Globus pallidus (tissue), 1 donor: ENCODE measurements at places on chromosomes 3 and 15.
A peak's percentile ranks its signal among the peaks of the same experiment; 100 is the strongest.

DNA sequence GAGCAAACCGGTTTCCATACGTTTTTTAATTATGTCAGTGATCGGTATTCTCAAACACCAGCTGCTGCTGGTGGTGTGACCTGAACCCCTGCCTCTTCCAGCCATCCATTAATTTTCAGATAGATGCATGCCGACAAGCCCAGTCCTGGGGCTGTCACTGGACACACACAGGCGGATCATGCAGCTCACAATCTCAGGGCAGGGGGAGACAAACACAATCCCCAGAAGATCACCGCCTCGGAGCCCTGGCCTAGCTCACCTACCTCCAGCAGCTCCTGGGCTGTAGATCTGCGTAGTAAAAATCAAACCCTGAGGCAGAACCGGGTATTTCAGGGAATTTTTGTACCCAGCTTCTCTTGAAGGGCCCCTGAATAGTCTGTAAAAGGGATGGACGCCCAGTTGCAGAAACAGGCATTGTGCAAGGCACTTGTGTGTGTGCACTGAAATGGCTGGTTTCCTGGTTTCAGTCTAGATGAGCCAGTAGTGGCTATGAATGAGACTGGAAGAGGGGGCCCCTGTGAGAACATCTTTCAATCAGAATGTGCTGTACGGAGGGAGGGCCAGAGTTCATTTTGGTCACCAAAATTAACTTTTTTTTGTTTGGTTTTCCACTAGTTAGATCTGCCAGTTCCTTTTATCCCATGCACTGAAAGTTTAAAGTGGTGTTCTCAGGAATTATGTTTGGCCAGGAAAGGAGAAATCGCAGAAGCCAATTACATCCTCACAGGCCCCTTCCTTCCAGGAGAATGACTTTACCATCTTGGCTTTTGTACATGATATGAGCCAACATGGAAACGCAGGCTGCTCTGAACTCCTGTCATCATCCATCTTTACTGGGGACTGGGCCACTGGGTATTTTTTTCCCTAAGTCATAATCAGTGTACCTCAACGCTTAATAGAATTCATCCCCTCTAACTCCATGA, 55.0 kb upstream of the RPL32 start:
- peak; percentile 49 for DNase-seq

DNA sequence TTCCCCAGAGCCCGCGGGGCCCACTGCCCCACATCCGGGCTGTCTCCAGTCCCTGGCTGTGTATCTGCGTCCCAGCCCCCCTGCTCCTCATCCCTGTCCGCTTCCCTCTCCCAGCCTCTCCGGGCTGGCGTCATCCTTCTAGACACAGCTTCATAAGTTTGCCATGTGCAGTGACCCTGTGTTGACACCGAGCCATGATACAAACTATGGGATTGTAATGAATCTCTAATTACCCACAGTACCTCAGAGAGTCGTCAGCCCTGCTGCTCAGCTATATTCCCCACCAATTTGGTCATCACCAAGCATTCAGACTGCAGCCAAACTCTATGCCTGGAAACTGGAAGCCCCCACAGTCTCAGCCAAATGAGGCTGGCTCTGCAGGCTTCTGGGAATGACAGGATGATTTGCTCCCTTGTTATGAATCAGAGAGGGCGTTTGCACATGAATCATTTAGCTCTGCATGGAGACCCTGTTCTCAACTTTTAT, 466.1 kb upstream of the ATP11B start:
- no peak for DNase-seq

DNA sequence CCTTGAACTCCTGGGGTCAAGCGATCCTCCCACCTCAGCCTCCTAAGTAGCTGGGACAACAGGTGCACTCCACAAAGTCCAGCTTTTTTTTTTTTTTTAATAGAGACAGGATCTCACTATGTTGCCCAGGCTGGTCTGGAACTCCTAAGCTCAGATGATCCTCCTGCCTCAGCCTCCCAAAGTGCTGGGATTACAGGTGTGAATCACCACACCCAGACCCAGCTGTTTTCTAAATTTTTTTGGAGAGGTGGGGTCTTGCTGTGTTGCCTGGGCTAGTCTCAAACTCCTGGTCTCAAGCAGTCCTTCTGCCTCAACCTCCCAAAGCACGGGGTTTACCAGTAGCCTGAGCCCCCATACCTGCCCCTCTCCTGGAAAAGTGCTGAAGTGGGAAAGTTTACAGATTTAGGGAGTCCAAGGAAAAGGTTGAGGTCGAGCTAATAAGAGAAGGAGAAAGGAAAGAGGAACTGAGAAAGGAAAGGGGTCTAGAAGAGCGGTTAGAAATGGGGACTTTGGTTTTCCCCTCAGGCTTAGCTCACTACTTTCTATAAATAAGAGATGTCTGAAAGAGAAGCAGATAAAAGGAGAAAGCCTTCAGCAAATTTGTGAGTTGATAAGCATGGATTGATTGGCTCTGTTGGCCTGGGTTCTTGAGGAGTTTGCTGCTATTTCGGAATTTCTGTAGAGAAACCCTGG, 23.6 kb downstream of the UBE2E1 start:
- no peak for DNase-seq

DNA sequence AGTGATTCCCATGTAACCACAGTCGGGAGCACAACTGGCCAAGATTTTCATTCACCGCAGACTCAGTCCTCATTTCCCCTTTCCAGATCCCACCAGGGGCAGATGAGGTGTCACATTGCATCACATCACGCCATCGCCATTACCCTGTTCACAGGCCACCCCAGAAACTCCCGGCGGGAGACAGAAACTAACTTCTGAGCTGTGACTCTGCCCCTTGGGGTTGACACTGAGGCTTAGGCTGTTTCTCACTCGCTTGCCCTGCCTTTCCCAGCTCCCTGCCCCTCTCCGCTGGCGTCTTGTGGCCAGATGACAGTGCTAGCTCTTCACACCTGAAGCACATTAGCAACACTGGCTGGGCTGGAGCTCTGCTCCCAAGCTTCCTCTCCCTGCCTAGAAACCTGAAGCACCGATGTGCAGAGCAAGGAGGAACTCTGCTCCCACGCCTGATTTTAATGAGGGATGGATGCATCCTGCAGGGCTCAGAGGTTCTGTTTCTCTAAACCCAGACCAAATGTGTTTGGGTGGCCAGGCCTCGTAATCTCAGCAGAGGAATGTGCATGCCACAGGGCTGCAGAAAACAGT, 88.8 kb upstream of the CTDSPL start:
- no peak for DNase-seq

GRCh38 chr3:93904568-93904967, 69.1 kb downstream of the PROS1 start:
- DNase-seq, result no peak

- DNase-seq, result no peak
Measured at GRCh38 chr3:127114337-127115070, 78.4 kb upstream of the PRR23E start.

GRCh38 chr3:45986303-45986982, 9.2 kb downstream of the FYCO1 start:
- no peak for DNase-seq

- DNase-seq, result no peak
Measured at GRCh38 chr3:142987080-142987700, 14.2 kb upstream of the U2SURP start.

GRCh38 chr3:23826382-23827064, 20.8 kb downstream of the UBE2E1 start:
- no peak for DNase-seq

DNA sequence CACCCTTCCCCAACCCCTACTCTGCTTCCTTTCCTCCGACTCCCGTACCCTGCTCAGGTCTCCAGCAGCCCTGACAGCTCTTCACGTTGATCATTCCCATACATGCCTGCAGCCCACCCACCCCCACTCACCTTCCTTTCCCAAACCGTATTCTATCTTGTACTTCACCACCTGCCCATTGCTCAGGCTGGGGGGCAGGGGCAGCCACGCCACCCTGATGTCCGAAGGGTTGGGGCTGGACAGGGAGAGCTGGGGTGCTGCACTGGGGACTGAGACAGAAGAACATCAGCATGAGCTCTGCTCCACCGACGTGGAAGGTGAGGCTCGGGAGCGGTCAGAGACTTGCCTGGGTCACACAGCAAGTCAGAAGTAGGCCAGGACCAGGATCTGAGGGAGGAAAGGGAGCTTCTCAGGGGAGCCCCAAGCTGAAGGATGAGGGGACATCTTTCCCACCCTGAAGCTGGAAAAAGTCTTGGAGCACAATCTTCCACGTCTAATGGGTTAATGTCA, 16.5 kb upstream of the IGDCC3 start:
- DNase-seq, result no peak

GRCh38 chr15:29242456-29243242, 27.0 kb downstream of the NSMCE3 start:
- DNase-seq, result peak; percentile 37

DNA sequence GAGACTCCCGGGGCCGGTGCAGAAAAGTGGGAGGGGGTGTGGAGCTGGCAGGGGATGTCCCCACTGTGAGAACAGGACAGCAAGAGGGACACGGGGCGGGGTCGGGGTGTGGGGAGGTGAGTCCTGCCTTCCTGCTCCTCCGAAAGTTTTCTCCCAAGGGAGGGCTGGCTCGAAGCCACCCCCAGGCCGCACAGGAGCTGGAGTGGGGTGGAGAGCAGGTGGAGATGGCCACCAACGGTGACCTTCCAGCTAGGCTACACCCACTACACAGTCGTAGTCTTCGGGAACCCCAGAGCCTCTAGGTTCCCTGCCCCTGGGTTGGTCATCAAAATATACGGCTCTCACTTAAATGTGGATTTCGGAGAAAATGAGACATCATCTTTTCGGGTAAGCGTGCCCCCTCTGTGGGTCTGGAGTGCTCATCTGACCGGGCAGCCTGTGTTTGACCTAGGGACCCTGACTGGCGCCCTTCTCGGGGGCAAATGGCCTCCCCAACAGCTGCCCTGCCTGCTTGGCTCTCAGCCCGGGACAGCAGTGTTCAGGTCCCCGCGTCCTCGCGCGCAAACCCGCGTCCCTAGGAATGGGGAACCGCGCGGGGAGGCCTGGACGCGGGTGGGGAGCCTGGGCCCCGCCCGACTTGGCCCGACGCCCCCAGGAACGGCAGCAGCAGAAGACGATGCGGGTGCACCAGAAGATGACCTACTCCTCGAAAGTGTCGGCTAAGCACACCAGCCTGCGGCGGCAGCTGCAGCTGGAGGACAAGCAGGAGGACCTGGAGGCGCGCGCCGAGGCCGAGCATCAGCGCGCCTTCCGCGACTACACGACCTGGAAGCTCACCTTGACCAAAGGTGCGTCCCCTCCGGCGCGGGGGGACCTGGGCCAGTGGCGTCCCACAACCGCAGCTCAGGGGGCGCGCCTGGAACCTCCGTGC, 21.2 kb downstream of the CFAP100 start:
- DNase-seq, result no peak

GRCh38 chr15:84400017-84400740, 164.6 kb downstream of the GOLGA6L4 start:
- no peak for DNase-seq

DNA sequence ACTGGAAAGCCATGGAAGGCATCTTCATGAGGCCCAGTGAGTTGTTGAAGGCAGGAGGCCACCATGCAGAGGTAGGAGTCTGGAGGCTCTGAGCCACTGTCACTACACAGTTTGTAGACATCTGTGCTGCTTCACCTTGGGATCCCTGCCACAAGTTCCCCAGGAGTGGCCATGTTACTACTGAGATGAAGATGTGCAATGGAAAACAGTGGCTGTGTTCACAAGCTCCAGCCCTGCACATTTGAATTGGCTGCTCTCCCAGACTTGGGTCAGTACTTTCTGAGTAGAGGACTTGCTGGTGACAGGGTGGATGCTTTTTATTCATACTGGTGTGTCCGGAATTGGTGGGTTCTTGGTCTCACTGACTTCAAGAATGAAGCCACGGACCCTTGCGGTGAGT, 86.9 kb upstream of the C15orf39 start:
- DNase-seq, result no peak

DNA sequence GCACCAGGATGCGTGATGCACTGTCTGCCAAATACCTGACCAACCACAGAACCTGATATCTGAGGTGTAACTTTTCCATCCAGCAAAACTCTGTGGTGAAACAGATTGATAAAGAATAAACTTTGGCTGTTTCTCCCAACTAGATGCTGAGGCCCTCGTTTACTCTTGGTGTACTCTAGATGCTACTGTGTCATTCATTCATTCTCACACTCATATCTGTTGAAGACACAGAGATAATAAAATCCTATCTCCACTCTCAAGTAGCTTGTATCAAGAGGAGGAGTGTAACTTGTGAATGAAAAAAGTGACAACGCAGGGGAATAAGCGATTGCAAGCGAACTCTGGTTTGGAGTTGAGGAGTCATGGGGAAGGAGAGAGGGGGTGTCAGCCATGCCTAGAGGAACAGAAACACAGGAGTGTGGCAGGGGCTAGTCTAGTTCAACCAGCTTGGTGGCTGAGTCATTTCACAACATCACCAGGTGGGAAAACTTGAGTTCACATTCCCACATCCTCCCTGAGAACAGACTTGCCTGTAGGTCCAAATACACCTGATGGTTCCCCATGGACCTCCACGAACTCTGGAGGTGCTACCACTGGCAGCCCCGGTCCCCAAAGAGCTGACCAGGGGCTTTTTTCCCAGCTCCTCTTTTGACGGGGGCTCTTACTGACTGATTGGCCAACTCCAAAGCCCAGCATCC, 73.3 kb upstream of the SNRK start:
- DNase-seq, result no peak

DNA sequence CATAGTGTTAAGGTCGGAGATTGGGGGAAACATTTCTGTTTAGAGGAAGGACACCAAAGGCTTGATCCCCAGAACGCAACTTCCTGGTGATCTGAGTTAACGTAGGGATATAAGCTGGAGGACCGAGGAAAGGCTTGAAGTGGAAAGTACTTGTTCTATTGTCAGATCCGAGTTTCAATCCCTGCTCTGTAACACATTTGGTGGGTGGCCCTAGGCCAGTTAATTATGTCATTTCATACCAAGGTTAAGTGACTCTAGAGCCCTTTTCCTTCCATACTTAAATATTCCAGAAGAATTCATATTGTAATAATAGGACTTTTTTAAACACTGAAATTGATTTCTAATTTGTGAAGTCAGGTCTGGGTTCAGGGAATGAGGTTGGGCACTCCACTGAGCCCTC, 80.9 kb downstream of the RPLP1 start:
- DNase-seq, result no peak

GRCh38 chr3:13176445-13176844, 103.2 kb upstream of the IQSEC1 start:
- DNase-seq, result no peak

GRCh38 chr15:74584779-74585178, 30.9 kb upstream of the CLK3 start:
- peak; percentile 81 for DNase-seq

DNA sequence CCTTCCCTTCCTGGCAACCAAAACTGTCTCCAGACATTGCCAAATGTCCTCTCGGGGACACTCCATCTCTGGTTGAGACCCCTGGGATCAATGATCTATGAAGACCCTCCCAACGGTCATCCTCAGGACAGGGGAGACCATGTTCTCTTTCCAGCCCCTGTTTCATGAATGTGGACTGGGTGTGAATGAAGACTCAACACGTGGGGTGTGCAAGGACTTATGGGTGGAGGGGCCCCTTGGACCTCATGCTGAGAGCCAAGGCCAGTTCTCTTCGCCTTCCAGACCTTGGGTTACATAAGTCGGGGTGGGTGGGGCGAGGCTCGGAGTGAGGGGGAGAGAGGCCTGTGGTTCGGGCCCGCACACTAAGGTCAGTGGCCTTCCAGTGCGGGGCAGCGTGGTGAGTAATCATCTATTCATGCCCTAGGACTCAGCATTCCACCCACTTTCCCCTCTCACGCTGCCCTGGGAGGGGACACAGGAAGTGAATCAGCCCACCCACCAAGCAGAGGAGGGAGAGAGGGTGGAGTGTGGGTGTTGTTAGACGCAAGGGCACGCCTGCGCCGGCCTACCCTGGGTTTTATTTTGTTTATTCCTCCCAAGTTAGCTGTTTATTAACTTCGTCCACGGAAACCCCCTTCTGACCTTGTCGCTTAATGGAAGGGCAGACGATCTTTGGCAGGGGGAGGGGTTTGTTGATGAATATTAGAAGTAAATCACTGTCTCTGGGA, 6.7 kb downstream of the PAQR5 start:
- DNase-seq, result no peak
